GM18507 (cell line): ENCODE measurements at places on chromosomes 3 and 15.
A peak's percentile ranks its signal among the peaks of the same experiment; 100 is the strongest.

GRCh38 chr3:115019900-115020299 is 127.2 kb downstream of the ZBTB20 start:
- DNase-seq = no peak

GRCh38 chr3:139355476-139355875 is 11.7 kb downstream of the MRPS22 start:
- DNase-seq = no peak

DNA sequence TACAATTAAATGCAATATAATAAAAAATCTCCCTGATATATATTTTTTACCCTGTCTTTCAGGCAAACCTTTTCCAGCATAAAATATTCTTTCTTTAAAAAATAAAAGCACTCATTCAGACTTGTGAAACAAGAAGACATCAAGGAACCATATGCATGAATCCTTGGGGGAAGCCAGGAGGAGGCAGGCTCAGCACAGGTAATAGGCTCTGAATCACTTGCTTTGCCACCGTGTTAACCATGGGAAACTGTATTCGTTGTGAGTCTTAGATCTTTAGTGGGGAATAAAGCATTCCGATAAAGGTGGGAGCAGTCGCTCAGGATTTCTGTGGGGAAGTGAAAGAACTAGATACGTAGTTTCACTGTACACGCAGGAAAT is 42.4 kb downstream of the FBN1 start:
- DNase-seq = no peak

DNA sequence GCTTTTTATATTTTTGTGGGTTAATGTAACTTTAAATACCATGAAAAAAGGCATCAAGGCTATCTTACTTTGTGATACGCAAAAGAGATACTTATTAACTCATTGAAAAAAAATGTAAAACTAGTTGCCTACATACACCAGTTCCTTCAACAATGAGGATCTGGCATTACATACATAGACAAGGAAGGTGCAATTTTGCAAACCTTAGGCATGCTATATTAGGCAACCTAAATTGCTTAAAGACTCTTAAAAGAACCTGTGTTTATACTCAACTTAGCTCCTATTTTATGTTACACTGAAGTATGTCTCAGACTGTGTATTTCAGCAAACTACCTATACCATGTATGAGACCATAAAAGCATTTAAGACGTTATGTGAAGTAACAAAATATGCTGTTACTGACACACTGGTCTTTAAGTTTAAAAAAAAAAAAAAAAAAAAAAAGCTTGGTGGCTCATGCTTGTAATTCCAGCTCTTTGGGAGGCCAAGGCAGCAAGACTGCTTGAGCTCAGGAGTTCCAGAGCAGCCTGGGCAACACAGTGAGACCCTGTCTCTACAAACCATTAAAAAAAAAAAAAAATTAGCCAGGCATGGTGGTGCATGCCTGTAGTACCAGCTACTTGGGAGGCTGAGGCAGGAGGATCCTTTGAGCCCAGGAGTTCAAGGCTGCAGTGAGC is 9.1 kb downstream of the TASOR start:
- no peak for DNase-seq

GRCh38 chr3:174295306-174296092 is 563.6 kb upstream of the NAALADL2 start:
- no peak for DNase-seq

GRCh38 chr3:57755368-57755675 is 787 bp upstream of the SLMAP start:
- DNase-seq = no peak

DNA sequence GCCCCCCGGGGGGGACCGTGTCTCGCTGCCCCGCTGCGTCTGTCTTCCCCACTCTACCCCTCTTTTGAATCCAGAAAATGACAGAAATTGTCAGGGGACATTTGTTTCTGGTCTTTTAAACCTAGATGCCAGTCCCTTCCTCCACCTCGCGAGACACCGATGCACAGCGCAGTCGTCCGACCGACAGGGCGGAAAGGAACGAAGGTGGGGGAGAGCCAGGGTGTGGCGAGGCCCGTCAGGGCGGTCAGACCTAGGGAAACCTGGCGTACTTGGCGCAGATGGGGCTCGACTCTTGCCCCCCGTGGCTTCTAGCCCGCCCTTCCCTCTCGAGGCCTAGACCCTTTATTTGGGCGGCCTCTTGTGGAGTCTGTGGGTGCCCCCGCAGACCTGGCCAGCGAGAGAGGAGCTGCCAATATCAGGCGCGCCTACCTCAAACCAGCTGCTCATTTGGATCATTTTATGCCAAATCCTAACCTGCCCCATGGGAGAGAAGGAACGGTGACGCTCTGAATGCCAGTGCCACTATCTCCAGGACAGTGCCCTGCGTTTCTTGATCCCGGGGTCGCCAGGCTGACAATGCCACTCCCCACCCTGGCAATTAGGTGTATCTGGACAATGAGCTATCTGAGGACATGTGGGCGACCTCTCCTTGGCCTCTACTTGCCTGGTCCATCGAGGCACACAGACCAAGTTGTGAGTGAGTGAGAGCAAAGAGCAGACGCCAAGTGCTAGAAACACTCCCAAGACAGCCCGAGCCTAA is 500 bp upstream of the RAB6B start:
- no peak for DNase-seq

DNA sequence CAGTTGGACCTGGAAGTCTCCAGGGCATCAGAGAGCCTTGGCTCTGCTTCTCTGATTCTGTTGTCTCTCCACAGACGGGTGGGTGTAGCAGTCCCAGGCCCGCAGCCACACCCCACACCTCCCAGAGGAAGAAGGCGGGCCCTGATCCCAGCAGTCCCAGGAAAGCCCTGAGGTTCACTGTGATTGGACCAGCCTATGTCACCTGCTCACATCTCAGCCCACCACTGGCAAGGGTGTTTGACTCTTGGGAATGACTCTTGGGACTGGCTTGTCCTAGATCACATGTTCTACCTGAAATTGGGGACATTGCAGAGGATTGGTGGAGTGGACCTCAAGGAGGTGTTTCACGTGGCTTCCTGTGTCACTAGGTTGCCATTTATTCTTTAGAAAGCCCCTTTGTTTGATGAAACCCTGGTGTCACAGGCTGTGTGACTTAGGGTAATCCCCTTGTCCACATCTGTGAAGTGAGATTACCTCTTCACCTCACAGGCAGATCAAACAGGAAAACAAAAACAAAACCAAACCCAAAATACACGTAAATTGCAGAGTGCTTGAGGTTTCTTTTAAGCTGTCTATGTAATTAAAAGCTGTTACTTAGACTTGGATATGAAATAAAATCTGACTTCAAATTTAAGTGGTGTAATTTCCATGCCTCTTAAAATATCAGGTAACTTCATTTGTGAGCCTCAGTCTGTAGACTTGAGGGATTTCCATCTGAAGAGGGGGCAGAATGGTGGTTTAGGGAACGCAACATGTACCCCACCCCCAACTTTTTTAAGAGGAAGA is 26.7 kb downstream of the FLNB start:
- DNase-seq = peak; percentile 67

DNA sequence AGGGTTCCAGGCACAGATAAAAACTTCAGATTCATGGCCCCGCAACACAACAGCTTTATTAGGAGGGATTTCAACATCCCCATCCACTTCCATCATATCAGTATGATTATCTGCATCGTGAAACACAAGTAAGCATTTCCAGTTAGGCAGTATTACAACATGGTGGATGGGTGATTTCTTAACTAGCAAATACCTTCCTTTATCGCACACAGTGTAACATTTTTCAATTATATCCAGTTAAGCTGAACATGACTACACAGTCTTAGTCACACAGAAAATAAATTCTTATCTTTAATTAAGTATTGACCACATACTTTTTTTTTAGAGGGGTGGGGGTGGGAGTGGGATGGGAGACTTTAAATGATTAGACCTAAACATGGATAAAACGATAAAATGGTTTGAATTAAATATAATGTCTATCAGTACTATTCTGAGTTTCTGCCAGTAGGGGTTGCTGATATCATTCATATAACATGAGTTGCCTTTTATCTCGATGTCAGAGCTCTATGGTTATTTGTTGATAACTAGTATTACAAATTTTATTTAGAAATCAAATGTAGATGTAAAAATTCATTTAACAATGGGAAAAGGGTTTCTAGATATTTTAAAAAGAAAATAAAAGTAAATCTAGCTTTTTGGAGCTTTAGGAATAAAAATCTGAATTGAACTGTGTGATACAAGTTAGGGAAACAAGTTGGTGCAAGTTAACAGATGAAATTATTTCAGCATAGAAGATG is 146.6 kb downstream of the TBL1XR1 start:
- DNase-seq = no peak

- DNase-seq = no peak
Measured at GRCh38 chr3:31802981-31803740, 177.9 kb downstream of the OSBPL10 start.

GRCh38 chr3:169914321-169914720 is 2.9 kb downstream of the SAMD7 start:
- no peak for DNase-seq

DNA sequence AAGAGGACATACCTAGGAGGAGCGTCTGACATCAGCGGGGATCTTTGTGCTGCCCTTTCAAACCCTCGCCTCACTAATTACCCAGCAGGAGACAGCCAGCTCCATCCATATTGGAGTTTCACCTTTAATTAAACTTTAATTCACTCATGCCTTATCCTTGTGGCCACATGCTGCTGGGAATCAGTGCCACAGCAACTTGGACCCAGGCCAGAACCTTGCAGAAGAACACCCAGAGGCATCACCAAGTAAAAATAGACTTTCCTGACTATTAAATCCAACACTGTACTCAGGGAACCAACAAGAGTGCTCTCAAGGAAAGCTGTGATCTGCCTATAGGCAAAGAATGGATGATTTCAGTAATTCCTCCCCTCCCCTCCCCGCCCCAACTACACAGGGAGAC is 23.9 kb downstream of the EIF1B start:
- DNase-seq = no peak
